Nephron progenitor cell (in vitro differentiated cells): ENCODE measurements at places on chromosomes 13 and 19.

DNA sequence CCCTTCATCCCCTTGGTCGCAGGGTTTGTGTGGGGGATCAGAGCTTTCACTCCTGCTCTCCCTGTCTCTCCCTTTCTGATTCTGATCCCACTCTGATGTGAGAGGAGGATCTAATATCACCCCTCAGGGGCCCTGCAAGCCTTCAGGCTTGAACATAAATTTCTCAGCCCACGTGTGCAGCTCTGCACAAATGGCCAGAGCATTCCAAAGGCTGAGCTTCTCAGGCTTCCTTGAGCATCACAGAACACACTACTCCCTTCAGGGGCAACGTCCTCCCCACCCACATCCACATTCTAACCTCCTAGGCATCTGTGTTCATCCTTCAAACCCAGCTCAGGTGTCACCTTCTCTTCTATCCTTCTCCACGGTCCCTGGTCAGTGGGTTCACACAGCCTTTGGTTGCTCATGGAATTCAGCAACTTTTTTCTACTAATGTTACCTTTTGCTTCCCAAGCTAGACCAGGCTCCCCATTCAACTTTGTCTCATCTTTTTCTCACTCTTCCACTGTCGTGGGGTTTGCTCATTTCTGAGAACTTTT, 24.4 kb upstream of the DOCK9 start:
- no peak for DNase-seq

- no peak for DNase-seq
Observed at GRCh38 chr19:35178701-35179100, 24.2 kb downstream of the FXYD5 start.

GRCh38 chr13:92745258-92745657, 481.3 kb upstream of the GPC6 start:
- DNase-seq: no peak

DNA sequence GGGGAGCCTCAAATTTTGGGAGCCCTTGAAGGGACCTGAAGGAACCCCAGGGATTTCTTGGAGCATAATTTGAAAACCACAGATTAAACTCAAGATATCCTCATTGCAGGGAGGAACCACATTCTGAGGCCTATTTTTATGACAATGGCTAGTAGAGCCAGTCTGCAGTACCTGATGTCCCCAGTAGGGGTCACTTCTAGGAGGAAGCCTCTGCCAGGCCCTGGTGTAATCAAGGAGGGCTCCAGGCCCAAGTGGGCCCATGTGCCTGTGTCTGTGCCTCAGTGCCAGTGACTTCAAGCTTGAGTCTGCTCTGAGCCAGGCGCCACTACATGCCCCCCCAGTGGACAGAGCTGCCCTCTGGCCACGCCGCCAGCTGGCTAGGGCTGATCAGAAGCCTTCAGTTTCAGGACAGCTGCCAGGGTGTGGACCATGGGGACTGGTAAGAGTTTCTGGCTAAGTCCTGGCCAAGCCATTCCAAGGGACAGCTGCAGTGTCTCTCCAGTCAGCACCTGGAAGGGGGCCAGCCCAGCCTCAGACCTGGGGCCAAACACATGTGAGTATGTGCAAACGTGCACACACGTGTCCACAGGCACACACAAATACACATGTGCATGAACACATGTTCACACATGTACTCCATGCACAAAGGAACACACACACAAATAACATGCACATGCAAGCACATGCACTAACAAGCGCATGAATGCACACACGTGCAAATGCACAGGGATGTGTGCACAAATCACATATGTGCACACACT, 20.5 kb upstream of the SLC7A10 start:
- no peak for DNase-seq

DNA sequence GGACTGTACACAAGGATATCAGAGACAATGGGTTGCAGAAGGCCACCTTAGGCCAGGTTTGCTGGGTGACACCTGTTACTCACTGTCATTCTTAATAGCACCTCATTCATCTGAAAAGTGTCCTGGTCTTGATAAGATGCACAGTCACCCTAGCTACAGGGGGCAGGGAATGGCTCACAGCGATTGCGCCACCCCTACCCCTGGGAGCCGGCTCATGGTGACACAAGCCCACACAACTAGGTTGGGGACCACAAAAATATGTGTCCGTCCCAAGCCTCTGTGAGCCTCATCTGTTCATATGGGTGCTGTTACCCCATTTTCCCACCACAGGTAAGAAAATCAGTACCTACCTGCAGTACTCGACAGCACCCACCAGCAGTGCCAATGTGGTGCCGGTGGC, 23.4 kb downstream of the MED26 start:
- DNase-seq: no peak

- no peak for DNase-seq
Observed at GRCh38 chr19:11090997-11091702, 1.9 kb downstream of the LDLR start.

- DNase-seq: peak; percentile 52
Observed at GRCh38 chr13:20192158-20192835, 441 bp downstream of the GJB2 start.

- DNase-seq: peak; percentile 86
Observed at GRCh38 chr19:47436712-47437401, 17.5 kb upstream of the MEIS3 start.

DNA sequence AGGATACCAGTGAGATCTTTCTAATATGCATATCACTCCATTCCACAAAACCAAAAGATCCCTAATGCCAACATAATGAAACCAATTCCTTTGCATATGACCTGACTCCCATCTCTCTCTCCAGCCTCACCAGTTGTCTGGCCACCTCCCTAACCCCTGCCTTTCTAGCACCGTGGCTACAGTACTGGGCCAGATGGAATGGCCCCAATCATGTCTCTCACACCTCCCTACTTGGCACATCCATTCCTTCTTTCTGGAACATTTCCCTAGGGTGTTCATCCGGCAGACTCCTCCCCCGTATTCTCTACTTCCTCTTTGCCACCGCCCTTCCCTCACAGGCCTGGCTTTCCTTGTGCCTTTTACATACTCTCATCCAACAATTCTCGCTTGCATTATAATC, 62.0 kb downstream of the GPALPP1 start:
- no peak for DNase-seq

- DNase-seq: no peak
Observed at GRCh38 chr13:42039457-42039945, 8.9 kb upstream of the DGKH start.

DNA sequence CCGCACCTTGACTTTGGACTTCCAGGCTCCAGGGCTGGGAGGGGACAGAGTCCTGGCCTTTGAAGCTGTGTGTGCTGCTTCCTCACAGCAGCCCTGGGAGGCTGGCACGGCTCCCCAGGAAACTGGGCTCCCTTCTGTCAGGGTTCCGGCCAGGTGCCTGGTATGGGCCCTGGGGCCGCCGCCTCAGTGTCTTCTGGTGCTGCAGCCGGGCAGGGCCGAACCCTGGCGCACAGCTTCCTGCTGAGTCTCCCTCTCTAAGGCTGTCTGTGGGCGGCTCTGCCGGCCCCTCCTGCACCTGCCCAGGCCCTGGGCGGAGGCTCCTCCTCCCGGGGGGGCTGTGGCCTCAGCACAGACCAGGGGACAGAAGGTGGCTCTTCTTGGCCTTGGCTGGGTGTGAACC, 32.4 kb downstream of the GPX4 start:
- DNase-seq: no peak

GRCh38 chr19:42461700-42462324, 19.1 kb upstream of the CXCL17 start:
- no peak for DNase-seq

GRCh38 chr19:55939206-55939605, 7.1 kb upstream of the NLRP13 start:
- no peak for DNase-seq

DNA sequence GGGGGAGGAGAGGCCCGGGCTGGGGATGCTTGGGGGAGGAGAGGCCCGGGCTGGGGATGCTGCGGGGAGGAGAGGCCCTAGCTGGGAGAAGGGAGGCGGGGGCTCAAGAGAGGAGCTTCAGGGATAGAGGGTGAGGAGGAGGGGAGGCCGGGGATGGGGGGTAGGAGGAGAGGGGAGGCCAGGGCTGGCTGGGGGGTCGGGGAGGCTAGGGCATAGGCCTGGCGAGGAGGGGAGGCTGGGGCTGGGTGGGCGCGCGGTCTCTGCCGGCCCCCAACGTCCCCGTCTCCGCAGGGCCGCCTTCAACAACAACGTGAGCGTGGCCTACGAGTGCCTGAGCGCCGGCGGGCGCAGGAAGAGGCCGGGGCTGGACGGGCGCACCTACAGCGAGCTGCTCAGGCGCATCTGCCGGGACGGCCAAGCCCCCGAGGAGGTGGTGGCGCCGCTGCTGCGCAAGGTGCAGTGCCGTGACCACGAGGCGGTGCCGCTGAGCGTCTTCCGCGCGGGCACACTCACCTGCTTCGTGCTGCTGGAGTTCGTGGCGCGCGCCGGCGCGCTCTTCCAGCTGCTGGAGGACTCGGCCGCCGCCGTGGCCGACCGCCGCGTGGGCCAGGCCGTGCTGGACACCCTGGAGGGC, 11.4 kb downstream of the TPGS1 start:
- peak; percentile 74 for DNase-seq

- DNase-seq: no peak
Observed at GRCh38 chr13:100811024-100811865, 136.7 kb upstream of the TMTC4 start.

GRCh38 chr19:29245215-29245614, 32.3 kb upstream of the UQCRFS1 start:
- no peak for DNase-seq

DNA sequence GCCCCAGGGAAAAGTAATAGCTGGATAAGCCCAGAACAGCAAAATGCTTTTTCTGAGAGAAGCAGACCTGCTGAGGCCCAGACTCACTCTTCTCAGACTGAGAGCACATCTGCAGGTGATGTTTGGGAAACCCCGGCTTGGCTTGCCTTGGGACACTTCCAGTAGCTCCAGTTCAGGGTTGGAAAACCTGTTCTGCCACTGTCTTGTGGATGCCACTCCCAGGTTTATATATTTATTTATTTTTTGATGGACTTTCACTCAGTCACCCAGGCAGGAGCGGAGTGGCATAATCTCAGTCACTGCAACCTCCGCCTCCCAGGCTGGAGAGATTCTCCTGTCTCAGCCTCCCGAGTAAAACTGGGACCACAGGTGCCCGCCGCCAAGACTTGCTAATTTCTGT, 8.0 kb upstream of the SMARCA4 start:
- DNase-seq: no peak

- DNase-seq: no peak
Observed at GRCh38 chr19:15300533-15301197, 31.7 kb downstream of the BRD4 start.

DNA sequence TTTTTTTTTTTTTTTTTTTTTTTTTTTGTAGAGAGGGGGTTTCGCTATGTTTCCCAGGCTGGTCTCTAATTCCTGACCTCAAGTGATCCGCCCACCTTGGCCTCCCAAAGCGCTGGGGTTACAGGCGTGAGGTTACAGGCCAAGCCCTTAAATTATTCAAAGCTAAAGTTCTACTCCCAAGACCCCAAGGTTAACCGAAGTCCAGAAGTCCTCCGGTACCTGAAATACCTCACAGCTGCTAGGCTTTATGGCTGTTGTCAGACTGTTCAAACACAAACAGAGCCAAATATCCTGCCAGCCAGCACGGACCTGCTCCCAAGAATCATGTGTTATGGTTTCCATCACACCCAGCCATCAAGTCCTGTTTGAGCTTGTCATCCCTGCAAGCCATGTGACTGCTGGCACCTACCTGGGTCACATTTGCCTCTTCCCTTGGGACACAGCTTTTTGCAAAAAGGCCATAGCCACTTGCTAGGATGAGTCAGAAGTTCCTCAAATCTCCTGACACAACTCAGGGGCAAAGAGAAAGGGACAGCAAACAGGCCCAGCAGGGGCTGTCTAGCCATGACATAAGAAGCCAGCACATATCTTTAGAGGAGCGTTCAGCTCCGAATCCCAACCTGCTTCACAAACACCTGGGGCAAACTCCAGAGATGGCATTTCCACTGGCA, 129.9 kb downstream of the FOXO1 start:
- no peak for DNase-seq

DNA sequence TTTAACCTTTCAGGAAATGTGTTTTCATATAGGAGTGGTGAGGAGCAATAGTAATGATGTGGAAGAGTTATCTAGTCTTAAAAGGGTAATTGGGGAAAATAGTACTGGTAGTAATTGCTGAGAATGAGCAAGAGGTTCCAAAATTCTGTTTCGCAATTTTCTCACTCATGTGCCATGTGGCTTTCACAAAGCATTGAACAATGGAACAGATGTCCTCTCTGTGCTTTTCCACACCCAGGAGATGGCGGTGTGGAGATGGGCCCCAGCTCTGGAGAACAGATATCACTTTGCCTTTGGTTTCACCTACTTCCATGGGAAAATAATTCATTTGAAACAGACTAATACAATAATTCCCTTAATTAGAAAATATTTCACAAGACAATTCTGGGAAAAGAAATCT, 170.0 kb upstream of the SLC10A2 start:
- no peak for DNase-seq

DNA sequence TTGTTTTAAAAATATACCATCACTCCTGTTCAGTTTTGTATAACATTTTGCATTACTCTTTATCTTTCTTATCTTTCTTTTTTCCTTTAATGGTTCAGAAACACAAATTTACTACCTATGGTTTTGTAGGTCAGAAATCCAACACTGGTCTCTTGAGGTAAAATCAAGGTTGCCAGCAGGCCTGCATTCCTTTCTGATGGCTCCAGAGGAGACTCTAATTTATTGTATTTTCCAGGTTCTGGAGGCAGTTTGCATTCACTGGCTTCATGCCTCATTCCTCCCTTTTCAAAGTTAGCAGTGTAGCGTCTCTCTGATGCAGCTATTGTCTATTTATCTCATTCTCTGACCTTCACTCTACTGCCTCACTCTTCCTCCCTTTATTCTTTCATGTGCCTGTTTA, 767.4 kb downstream of the SLITRK6 start:
- DNase-seq: peak; percentile 13
